CMK (cell line): ENCODE measurements at places on chromosomes 1 and 21.

GRCh38 chr1:246280551-246280950 is 226.5 kb downstream of the SMYD3 start:
- DNase-seq = peak; percentile 15

DNA sequence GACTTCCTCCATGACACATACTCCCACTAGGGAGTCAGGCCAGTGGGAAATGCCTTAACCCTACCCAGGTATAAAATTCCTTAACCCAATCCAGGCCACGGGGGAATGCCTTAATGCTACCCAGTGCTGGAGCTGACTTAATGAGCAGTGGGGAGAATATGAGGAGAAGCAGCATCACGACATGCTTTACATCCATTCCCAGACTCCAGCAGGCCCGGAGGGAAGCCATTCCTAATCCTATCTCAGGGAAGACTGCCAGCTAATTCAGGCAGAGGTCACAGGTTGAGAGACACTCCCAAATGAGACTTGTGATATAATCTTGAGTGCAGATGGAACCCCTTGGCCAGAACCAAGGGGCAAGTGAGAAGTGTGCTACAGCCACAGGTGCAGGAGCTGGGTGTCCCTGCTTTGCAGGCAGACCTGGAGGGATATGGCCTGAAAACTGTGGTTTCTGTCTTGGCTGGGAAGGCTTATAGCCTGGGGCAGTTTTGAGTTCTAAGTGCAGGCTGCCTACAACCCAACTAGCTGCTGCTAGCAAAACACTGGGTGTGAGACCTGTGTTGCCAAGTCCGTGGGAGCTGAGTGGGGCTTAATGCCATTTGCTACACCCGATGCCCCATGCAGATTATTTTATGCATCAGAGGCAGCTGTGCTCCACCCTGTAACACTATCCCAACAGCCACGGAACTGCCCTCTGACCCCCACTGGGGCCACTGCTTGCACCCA is 45.1 kb upstream of the GUCA2A start:
- DNase-seq = no peak

DNA sequence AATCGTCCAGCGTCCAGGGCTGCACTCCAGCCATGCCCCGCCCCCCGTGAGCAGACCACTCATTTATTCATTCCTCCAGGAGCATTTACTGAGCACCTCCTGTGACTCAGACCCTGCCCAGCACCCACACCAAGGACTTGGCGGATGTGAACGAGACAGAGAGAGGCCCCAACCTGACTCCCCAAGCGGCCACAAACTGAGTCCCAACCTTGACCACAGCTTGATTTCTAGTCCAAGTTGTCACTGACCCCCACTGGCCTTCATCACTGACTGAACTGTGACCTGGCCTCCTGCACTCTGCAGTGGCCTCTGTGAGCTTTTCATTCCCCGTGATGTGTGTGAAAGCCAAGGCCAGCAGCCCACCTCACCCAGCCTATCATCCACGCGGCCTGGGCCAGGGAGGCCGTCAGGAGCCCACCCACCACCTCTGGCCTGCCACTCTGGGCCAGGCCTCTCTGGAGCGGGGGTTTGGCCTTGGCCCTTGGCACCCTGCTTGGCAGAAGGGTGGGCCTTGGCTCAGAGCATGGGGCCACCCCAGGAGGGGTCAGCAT is 19.3 kb upstream of the RUNX3 start:
- DNase-seq = no peak

DNA sequence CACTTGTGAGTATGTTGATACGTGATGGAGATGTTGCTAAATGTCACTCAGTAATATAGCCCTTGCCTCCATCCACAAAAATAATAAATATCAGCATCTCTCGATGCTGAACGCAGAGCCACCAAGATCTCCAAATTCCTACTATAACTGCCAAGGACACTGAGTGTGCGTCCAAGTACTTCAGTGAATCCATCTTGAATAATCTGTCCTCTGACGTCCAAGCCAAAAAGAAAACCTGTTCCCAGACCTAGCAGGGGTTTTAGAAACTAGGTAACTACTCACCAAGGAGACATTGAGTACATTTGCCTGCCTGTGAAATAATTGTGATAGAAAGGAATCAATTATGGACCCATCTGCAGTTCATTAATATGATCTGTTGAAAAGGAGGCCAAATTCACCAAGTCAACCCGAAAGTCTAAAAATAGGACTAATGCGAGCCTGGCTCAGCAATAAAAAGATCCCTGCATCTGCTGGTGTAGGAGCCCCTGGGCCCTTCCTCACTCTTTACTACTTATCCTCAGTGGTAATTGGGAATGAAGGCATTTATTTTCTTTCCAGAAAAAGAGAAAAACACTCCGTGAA is 226.9 kb upstream of the IRF2BP2 start:
- no peak for DNase-seq

- no peak for DNase-seq
Measured at GRCh38 chr21:28592205-28592865, 400.3 kb downstream of the LTN1 start.

- no peak for DNase-seq
Measured at GRCh38 chr1:204572923-204573922, 57.0 kb downstream of the MDM4 start.

DNA sequence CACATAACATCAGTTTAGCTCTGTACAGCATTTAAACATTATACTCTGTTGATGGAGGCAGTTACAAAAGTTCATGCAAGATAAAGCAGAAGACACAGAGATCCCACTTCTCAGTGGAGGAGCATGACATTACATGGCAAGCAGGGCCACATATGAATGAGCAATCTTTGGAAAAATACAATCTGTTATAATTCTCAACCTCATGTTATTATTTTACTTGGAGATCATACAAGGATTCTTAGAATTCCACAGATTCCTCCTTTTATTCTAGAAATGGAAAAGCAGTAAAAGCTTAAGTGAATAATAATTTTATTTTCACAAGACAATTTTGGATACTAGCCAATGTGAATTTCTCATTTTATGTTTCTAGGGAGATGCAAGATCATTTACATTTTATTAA is 66.6 kb downstream of the IFI44 start:
- DNase-seq = no peak

GRCh38 chr21:29072873-29073221 is 601 bp downstream of the CCT8 start:
- no peak for DNase-seq

GRCh38 chr1:28087614-28088167 is 719 bp downstream of the EYA3 start:
- DNase-seq = peak; percentile 48

DNA sequence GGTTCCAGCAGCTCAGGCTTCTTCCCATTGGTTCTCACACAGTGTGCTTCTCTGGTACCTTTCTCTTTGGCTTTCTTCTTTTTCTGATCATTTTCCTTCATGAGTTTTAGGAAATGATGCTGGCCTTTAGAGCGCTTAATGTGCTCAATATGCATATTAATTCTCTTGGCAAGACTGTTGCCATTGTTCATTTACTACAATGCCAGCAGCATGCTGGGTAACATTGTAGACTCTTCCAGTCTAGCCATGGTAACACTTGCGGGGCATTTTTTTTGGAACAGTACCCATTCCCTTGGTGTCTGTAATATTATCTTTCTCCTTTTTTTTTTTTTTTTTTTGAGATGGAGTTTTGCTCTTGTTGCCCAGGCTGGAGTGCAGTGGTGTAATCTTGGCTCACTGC is 21.7 kb downstream of the UBE4B start:
- DNase-seq = no peak

GRCh38 chr1:59290193-59290949 is 6.5 kb upstream of the FGGY start:
- no peak for DNase-seq

GRCh38 chr1:217048104-217048707 is 325.0 kb upstream of the ESRRG start:
- DNase-seq = no peak

DNA sequence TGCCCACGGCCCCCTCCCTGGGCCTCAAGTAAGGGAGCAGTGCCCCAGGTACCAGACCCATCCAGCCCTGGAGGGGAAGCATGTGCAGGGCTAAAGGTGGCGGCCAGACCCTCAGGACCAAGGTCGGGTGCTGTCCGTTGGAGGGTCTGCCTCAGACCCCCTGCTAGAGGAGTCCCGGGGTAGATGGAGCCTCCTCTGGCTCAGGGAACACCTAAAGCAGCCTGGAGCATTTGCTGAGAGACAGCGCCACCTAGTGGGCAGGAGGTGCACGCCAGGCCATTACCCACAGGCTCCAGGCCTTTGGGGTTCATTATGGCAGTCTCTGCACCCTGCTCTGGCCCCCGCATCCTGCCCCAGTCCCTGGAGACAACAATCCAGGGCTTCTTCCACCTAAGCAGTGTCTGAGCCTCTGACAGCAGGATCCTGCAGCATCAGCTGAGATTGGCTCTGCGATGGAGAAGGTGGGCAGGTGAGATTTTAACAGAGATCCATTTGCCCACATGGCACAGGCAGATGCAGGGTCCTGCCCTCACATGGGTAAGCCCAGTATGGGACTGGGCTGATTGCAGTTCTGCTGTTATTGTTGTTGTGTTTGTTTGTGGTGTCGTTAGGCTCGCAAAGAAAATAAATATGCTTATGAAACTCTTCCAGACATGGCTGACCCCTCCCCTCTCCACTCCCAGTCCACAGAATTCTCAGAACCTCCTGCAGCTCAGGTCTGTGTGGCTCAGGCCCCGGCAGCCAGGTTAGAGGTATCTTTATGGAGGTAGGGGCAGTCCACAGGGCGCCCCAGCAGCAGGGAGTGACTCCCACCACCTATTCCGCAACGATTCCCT is 42.4 kb downstream of the CTNNBIP1 start:
- DNase-seq = peak; percentile 57
